ENCODE measurements at places on chromosomes 12 and 14. TPM values are rescaled to one million over a fixed set of nuclear protein-coding genes. Genes with fewer than 3 reads are reported as not detected.

The KHNYN gene
- 41.6 TPM for total RNA-seq

The PPP4R4 gene
- 1.7 TPM for total RNA-seq

The ARHGEF25 gene
- total RNA-seq = 1.3 TPM

The OAS1 gene
- total RNA-seq = 2.2 TPM

The NRL gene
- 1.2 TPM for total RNA-seq

The MIP gene
- not detected for total RNA-seq

DNA sequence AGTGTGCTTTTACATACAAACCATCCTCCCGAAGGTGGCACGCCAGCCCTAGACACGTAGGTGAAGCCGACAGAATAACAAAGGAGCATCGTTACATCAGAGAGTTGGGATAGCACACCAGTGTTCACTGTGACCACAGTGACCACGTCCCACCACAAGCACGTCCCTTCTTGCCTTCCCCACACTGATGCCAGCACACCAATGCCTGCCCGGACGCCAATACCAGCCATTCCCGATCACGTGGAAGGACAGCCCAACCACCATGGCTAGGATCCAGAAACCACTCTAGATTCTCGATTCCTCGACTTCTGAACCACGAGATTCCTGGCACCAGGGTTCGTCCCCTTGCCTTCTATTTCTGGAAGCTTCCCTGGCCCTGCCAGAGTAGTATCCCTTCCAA lies 48.0 kb upstream of the GPR68 start:
- DNase-seq = no peak

DNA sequence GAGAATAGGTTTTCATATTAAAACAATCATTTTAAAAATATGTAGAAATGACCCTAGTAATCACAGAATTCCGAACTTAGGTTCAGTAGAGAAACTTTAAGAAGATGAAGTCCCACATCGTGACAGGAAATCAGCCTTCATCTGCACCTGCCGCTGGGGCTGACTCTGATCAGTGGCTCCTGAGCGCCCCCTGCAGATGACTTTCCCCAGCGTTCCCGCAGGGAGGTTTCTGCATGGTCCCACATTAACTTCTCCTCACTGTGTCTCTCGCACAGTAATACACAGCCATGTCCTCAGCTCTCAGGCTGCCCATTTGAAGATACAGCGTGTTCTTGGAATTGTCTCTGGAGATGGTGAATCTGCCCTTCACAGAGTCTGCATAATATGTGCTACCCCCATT lies 1131.1 kb downstream of the TMEM121 start:
- no peak for DNase-seq

- no peak for DNase-seq
Observed at GRCh38 chr14:105476097-105476830, 1.6 kb downstream of the CRIP2 start.

DNA sequence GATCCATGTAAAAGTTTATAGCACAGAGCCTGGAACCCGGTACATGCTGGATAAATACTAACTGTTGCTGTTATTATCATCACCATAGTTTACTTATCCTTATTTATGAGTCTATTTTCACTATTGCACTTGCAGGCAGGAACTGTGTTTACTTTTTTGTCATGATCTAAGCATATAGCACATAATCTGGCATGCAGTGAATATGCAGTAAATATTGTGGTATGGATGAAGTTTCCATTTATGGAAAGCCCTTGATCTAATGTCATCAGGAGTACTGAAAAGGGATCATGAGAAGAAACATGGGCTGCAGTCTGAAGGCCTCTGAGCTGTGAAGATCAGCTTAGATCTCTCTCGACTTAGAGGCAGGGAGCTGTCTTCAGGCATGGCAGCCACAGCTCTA lies 91.6 kb downstream of the KCNK13 start:
- DNase-seq = no peak

DNA sequence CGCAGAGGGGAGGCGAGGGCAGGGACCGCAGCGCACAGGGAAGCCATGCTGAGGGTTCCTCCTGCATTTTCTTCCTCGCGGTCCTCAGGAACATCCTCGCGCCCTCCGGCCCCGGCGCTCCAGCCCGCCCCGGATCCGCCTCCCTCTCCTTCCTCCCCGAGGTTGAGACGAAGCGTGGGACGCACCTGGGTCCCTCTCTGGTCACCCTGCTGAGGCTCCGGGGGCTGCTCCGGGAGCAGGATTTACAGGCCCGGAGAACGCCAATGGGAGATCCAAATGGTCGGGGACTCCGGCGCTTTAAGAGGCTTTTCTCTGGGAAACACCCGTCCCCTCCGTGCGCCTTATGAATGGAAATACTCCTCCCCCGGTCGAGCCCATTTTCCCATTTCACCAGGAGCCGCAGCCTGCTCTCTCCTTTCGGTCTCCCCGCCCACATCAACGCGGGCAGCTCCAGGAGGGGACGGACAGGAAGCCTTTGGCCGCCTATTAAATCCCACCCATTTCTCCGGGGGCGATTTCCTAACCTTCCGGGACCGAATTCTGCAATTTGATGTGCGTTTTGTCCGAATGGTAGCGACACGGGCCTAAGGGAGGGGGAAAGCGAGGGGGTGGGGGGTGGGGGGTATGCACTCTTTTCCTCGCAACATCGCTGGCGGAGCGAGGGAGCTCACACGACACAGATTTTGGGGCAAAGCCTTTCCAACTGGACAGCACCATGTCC lies at the start of gene UNC79:
TSS of gene UNC79 (plus strand) at position 625 of the 721 bp plus-strand sequence. CDS start at position 716, 91 bp downstream.
- no peak for DNase-seq

DNA sequence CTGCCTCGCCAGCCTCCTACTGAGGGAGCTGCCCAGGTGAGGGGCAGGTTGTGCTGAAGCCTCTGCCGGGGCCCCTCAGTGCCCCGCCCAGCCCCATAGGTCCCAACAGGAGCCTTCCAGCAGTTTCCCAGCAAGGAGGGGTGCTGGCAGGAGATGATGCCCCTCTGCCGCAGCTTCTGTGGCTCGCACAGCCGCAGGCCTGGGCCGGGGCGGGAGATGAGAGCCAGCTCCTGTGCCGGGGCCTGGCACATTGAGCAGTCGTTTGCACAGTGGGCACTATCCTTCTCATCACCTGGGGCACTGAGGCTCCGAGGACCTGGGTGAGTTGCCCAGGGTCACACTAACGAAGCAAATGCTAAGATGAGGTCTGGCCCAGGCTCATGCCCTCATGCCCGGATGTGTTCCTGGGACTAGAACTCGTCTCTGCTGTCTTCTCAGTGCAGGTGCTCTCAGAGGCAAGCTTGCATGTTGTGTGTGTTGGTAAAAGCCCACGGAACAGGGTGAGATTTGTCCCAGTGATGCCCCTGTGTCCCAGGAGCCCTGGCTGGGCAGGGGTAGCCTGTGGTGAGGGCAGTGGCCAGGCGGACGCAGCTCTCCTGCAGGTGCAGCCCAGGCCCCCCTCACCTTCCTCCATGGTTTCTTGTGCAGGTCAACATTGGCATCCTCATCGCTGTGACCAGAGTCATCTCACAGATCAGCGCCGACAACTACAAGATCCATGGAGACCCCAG lies 177.5 kb downstream of the ADGRD1 start:
- DNase-seq = no peak

GRCh38 chr12:5081016-5081415 lies 37.3 kb downstream of the KCNA5 start:
- peak; percentile 22 for DNase-seq

DNA sequence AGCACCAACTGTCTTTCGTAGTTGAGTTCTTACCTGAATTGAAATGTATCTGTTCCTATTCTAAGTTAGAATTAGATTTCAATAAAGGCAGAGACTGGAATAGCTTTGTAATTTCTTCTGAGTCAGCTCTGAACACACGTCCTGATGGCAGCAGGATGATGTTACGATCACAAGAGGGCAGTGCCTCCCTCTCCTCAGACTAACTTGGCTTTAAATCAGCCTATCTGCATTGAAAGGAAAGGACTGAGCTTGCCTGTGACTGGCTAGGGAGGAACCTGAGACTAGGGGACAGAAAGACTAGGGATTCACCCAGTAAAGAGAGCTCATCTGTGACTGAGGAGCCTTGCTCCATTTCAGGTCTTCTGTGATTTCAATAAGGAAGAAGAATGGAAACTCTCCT lies 323.7 kb upstream of the OR4E1 start:
- DNase-seq = peak; percentile 3

DNA sequence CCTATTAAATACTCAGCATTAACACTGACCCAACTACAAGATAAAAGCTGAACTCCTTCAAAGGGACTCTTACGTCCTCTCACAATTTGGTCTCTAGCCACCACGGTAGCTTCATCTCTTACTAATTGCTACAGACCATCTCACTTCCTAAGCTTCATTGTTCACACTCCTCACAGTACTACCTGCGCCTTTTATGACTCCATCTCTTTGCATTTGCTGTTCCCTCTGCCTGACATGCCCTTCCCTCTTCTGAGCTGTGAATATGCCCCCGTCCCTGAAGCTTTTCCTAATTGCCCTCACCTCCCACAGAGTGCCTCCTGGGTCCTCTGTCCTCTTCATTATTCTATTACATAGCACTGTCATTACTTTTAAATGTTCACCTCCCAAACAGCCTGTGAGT lies 2.5 kb downstream of the EEA1 start:
- no peak for DNase-seq

- no peak for DNase-seq
Observed at GRCh38 chr12:91972896-91973295, 172.8 kb downstream of the BTG1 start.

GRCh38 chr14:61346793-61347192 lies 25.4 kb downstream of the PRKCH start:
- DNase-seq = no peak

GRCh38 chr12:121448771-121449315 lies 48.9 kb downstream of the RNF34 start:
- no peak for DNase-seq

- DNase-seq = no peak
Observed at GRCh38 chr14:36998686-36999085, 173.7 kb downstream of the SLC25A21 start.

GRCh38 chr14:31196839-31197492 lies 10.6 kb downstream of the HECTD1 start:
- DNase-seq = no peak

DNA sequence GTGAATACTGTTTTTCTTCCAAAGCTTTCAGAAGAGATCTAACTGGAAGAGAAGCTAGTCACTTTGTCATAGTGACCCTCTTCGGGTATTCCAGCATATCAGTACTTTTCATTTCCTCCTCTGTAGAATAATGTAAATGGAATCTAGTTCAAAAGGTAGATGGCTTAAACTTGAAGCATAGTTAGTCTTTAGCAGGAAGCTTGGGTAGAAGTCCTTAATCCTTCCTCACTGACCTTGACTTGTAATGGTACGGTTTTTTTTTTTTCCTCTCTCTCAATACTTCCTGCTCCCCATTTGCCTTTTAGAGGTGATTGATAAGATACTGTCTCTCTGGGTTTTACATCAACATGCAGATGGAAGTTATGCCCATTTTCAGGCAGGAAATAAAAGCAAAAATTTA lies 1.7 kb downstream of the FBXO34 start:
- DNase-seq = no peak

Data from epithelial cell of proximal tubule (primary cell).